WTC11 (cell line): ENCODE measurements at places on chromosomes 7 and 10. TPM values are rescaled to one million over a fixed set of nuclear protein-coding genes. Genes with fewer than 3 reads are reported as not detected.

GRCh38 chr10:114648368-114648767 is 9.7 kb downstream of the ABLIM1 start:
- H3K36me3 ChIP-seq, result no peaks in the 10 kb centered on the region
- H3K4me1 ChIP-seq, result peaks cover 3% of the 10 kb centered on the region; the same call in 1 of the 2 replicates
- H3K27ac ChIP-seq, result no peak overlapping the region
- DNase-seq, result no peak
- H3K27me3 ChIP-seq, result no peaks in the 10 kb centered on the region
- no peak overlapping the region for H3K4me3 ChIP-seq

- H3K27me3 ChIP-seq, result no peaks in the 10 kb centered on the region; the same call in 1 of the 2 replicates
- peaks cover 5% of the 10 kb centered on the region for H3K36me3 ChIP-seq
- H3K4me1 ChIP-seq, result no peaks in the 10 kb centered on the region
- no peak overlapping the region for H3K27ac ChIP-seq
- DNase-seq, result no peak
- no peak overlapping the region for H3K4me3 ChIP-seq
Observed at GRCh38 chr7:36003343-36003742, 149.7 kb upstream of the EEPD1 start.

RGR gene
- not detected in 3 replicates for total RNA-seq

CALML3 gene
- total RNA-seq, result not detected in 3 replicates

GRCh38 chr7:97075928-97076327 is 41.6 kb upstream of the SDHAF3 start:
- no peak overlapping the region for H3K27ac ChIP-seq
- H3K27me3 ChIP-seq, result peaks cover 67% of the 10 kb centered on the region
- H3K4me3 ChIP-seq, result no peak overlapping the region
- no peak for DNase-seq
- peaks cover 22% of the 10 kb centered on the region for H3K4me1 ChIP-seq

SPDYE2B gene
- 0.23 TPM in 1 of 3 replicates, not detected in the others for total RNA-seq
